ENCODE measurements at places on chromosomes 4 and X.

DNA sequence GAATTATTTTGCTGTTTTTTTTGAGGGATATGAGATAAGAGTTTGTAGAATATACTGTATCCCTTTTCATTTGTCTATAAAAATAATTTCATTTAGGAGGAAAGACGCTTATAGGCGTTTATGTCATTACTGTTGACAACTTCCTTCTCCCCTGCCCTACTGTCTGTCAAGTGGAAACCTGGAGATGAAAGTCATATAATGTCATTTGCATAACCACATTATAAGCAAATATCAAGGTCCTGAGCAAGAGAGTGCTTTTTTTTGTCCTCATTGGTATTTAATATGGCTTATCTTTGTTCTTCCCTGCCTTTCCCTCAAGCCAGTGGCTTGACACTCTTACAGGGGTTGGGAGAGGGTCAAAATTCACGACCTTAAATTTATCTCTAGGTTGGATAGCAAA, 55.8 kb downstream of the LRP2BP start:
- H3K36me3 ChIP-seq, result peaks cover 27% of the 10 kb centered on the region
- H3K4me1 ChIP-seq, result peaks cover 42% of the 10 kb centered on the region
- no peak for DNase-seq

DNA sequence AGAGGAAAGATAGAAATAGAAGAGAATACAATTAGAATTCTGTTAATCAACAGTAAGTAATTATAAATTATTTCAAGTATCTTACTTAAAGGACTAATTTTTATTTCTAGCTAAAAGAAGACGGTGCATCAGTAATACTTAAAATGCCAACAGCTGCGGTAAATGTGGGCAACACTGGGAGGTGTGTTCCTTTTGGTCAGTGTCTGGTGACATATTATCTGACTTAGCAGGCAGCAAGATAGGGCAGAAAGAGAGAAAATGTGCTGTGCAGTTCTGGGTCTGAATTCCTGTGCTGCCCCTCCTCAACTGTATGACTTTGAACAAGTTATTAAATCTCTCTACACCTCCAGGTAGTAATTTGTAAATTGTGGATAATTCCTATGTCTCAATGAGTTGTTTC, 120.6 kb downstream of the ZNF827 start:
- H3K27me3 ChIP-seq, result no peaks in the 10 kb centered on the region
- no peak overlapping the region for H3K27ac ChIP-seq
- H3K4me3 ChIP-seq, result no peak overlapping the region
- H3K4me1 ChIP-seq, result peaks cover 6% of the 10 kb centered on the region
- peaks cover 33% of the 10 kb centered on the region for H3K36me3 ChIP-seq

DNA sequence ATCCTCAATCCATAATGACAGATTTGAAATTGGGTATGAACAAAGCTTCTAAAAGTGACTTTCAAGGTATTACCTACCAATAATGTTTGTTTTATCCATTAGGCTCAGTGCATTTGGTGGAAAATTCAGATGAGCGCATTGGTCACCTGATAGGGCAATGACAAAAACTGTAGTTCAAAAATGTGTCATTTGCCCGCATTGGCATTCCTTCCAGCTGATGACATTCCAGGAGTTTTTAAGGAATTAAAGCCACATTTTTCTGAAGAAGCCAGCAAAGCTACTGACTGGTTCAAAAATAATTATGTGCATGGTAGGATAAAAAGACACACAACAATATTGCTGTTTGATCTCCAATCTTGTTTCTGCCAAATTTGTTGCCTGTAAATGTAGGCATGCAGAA, 473.4 kb upstream of the CPEB2 start:
- H3K36me3 ChIP-seq, result no peaks in the 10 kb centered on the region
- H3K27ac ChIP-seq, result no peak overlapping the region
- no peak for DNase-seq
- H3K4me3 ChIP-seq, result no peak overlapping the region
- H3K27me3 ChIP-seq, result peaks cover 2% of the 10 kb centered on the region
- peaks cover 3% of the 10 kb centered on the region for H3K4me1 ChIP-seq

DNA sequence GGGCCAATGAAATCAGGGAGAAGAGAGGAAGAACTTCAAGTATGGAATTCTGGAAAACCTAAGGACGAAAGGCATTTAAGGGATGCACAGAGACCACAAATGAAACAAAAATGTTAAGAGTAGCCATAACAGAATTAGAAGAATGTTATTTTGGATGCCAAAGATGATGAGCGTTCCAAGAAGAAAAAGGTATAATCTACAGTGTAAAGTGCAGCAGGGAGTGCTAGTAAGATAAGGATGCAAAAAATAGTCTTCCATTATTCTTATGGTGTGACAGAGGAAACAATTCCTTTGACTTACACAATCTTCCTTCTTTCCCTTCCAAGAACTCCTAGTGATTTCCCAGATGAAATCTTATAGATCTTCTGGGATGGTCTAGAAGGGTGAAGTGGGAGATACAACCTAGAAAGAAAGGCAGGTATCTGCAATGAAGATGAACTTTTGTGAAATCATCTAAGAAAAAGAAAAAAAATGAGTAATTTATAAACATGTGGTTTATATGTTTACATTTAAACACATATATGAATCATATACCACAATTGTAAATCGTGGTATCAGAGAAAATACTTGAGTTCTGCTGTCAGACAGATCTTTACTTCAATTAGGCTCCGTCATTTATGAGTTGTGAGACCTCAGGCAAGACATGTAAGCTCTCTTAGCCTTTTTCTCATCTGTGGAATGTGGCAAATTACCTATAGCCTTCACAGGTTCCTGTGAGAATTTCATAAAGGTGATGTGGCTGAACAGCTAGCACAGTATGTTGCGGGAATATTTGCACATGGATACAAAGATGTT, 8.1 kb downstream of the MORF4L2 start:
- H3K36me3 ChIP-seq, result peaks cover 12% of the 10 kb centered on the region
- DNase-seq, result no peak
- no peak overlapping the region for H3K27ac ChIP-seq
- H3K4me3 ChIP-seq, result no peak overlapping the region
- H3K27me3 ChIP-seq, result no peaks in the 10 kb centered on the region

- H3K27ac ChIP-seq, result no peak overlapping the region
- no peak overlapping the region for H3K4me3 ChIP-seq
- no peaks in the 10 kb centered on the region for H3K36me3 ChIP-seq
- DNase-seq, result no peak
- H3K4me1 ChIP-seq, result peaks cover 6% of the 10 kb centered on the region
Measured at GRCh38 chr4:69527924-69528323, 32.2 kb upstream of the UGT2B4 start.

GRCh38 chr4:112511093-112511802, 4.7 kb downstream of the NEUROG2 start:
- H3K27ac ChIP-seq, result no peak overlapping the region
- H3K4me1 ChIP-seq, result peaks cover 36% of the 10 kb centered on the region
- peaks cover 37% of the 10 kb centered on the region for H3K27me3 ChIP-seq
- H3K36me3 ChIP-seq, result peaks cover 5% of the 10 kb centered on the region
- H3K4me3 ChIP-seq, result peak overlapping the region; percentile 51

DNA sequence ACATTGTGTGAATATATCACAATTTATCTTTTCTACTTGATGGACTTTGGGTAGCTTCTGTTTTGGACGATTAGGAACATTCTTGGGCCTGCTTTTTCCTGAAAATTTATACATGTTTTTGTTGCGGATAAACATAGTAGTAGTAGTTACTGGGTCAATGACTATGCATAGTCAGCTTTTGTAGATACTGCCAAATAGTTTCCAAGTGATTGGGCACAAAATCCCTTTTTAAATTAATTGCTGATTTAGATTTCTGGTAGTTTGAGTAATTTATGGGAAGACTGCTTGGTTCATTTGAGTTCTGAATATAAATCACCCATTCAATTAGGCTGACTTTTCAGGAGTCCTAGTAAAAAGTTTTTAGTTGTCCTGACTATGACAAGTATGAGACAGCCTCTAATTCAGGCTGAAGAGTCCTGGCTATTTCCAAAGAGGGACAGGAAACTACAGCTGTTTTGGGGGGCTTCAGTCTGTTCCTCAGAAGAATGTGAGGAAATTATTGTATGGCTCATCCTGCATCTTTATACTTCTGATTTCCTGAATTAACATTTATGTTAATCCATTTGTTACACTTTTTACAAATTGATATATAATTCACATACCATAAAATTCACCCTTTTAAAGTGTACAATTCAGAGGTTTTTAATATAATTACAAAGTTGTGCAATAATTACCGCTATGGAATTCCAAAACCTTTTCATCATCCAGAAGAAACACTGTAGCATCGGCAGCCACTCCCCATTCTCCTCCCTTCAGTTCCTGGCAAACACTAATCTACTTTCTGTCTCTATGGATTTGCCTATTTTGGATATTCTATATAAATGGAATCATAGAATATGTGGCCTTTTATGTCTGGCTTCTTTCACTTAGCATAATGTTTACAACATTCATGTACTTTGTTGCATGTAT, 14.2 kb downstream of the LRP2BP start:
- H3K36me3 ChIP-seq, result peaks cover 26% of the 10 kb centered on the region
- no peak for DNase-seq
- H3K4me3 ChIP-seq, result no peak overlapping the region
- H3K27me3 ChIP-seq, result no peaks in the 10 kb centered on the region

DNA sequence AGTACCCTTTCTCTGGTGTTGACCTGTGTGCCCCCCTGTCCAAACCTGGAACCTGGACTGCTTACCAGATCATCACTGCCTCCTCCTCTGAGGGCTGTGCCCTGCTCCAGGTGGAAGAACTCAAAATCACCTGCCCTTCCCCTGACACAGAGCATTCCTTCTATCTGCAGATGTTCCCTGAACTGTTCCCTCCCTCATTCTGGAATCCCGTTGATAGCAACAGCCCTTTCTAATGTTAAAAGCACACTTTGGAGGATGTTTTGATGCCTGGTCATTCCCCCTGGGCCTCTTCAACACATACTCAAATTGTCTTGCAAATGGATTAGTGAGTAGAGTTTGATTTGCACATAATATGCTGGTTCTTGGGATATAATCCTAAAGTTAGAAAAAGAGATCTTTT, 225.8 kb downstream of the FGF13 start:
- no peak for DNase-seq
- H3K36me3 ChIP-seq, result no peaks in the 10 kb centered on the region
- H3K4me1 ChIP-seq, result no peaks in the 10 kb centered on the region
- H3K27me3 ChIP-seq, result no peaks in the 10 kb centered on the region

DNA sequence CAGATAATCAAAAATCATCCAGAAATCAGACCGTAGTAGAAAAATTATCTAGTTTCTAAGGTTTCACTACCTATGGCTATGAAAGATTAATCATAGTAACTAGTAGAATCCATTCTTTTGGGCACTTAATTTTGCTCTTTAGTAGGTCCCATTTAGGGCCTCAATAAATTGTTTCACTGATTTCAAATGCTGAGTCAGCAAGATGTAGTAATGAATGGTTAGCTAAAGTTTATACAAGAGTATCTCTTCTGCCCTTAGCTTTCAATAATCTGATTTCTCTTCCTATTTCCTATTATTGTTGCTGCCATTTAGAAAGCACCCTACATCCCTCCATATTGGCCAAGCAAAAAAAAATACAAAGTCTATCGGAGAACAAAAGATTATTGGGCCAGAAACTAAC, 283.2 kb upstream of the PCDH10 start:
- peaks cover 4% of the 10 kb centered on the region for H3K4me1 ChIP-seq
- DNase-seq, result no peak
- no peak overlapping the region for H3K27ac ChIP-seq
- no peak overlapping the region for H3K4me3 ChIP-seq
- H3K36me3 ChIP-seq, result no peaks in the 10 kb centered on the region

- no peak overlapping the region for H3K27ac ChIP-seq
- no peak overlapping the region for H3K4me3 ChIP-seq
- DNase-seq, result no peak
- no peaks in the 10 kb centered on the region for H3K27me3 ChIP-seq
- H3K36me3 ChIP-seq, result peaks cover 17% of the 10 kb centered on the region
- peaks cover 2% of the 10 kb centered on the region for H3K4me1 ChIP-seq
Measured at GRCh38 chr4:52081216-52081615, 30.1 kb downstream of the SPATA18 start.

All from endothelial cell (in vitro differentiated cells).